ENCODE measurements at places on chromosomes 1 and 21. TPM values are rescaled to one million over a fixed set of nuclear protein-coding genes. Genes with fewer than 3 reads are reported as not detected.

GRCh38 chr1:31148409-31148808 lies 82.9 kb upstream of the PUM1 start:
- DNase-seq = no peak

Gene HOOK1
- total RNA-seq = 10.7 TPM

Gene ADAM30
- total RNA-seq = not detected

Gene SPAG17
- not detected for total RNA-seq

Gene KCNJ9
- not detected for total RNA-seq

- DNase-seq = no peak
Measured at GRCh38 chr1:101257500-101258325, 20.9 kb downstream of the S1PR1 start.

DNA sequence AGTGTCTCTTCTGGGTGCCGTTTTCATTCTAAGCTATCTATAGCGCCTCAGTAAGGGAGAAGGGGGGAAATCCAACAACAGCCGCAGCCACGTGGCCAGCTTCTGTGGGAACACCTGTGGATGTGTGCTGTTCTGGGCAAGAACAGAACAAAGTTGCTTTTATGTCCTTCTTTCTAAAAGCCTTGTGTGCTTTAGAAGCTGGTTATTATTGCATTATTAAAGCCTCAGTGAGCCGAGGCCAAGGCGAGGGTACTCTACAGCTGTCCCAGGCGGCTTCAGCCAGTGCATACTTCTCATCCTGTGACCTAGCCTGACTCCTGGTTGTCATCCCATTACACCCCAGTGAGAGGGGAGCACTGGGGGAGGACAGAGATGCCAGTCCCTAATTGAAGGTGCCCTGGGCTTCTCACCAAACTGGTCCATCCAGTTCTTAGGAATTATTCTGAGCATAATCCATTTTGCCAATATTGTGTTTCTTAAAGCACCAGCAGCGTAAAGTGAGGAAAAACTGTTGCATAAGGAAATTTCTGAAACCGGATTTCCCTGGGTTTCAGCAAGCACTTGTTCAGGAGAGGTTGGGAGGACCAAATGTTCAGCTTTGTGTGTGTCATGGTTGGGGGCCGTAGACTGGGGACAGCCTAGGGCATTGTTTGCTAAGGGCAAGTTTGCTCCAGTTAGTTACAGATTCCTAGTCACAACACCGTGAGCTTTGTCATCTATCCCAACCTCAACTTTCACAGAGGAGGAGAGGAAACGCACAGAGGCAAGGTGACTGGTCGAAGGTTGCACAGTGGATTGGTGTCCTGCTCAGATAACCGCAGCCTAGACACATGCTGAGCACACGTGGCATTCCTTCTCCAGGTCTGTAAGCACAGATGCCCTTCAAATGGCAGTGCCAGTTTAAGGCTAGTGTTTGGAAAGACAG lies 61.0 kb upstream of the ATP1A1 start:
- no peak for DNase-seq

Gene TNFRSF8
- total RNA-seq = 1.2 TPM

- DNase-seq = no peak
Measured at GRCh38 chr1:38671221-38671620, 188.4 kb downstream of the RRAGC start.

Gene LDLRAD1
- not detected for total RNA-seq

- peak; percentile 58 for DNase-seq
Measured at GRCh38 chr1:228697207-228698016, 37.9 kb upstream of the RHOU start.

Gene NPPB
- not detected for total RNA-seq

Gene C1QTNF12
- total RNA-seq = 0.50 TPM

DNA sequence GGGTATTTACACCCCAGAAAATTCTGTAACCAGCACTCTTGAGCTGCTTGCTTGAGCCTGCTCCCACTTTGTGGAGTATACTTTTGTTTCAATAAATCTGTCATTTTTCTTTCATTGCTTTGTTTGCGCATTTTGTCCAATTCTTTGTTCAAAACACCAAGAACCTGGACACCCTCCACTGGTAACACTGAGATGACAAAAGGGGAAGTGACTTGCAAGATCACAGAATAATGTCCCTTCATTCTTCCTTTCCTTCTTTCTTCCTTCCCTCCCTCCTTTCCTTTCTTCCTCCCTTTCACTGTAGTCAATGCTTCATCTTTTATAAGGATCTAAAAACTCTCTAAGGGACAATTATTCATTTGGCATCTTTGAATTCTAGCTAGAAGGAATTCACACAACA lies 134.5 kb upstream of the MAP1LC3C start:
- DNase-seq = no peak

GRCh38 chr1:194833111-194833510 lies 1646.7 kb upstream of the B3GALT2 start:
- DNase-seq = no peak

- no peak for DNase-seq
Measured at GRCh38 chr1:99472893-99473292, 173.0 kb upstream of the PALMD start.

- DNase-seq = no peak
Measured at GRCh38 chr1:9404117-9404914, 111.6 kb downstream of the SPSB1 start.

DNA sequence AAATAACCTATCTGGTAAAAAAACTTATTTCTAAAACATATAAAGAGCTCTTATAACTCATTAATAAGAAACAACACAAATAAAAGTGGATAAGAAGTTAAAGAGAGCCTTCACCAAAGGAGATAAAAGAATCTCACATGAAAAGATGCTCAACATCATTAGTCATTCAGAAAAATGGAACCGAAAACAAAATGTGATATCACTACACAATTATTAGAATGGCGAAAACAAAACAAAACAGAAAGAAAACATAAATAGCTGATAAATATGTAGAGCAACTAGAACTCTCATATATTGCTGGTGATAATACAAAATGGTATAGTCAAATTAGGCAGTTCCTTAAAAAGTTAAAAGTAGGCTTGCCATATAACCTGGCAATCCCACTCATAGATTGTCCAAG lies 1109.3 kb downstream of the PLA2G4A start:
- no peak for DNase-seq

DNA sequence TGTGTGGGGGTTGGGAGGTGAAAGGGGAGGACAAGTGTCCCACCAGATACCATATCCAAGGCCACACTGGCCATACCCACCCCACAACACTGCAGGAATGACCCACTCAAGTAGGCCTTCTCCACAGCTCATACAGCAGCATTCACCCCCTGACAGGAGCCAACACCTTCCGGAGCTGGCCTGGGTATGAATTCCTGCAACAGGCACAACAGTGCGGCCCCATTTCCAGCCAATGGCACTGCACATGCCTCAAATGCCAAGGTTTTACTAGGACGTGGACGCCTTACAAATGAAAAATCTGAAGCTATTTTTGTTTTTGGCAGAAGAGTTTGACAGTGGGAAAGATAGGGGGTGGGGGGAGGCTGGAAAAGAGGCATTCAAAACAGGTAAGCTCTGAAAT lies 2.0 kb downstream of the KCND3 start:
- DNase-seq = peak; percentile 74

GRCh38 chr1:90210633-90211491 lies 216.0 kb downstream of the ZNF326 start:
- DNase-seq = no peak

DNA sequence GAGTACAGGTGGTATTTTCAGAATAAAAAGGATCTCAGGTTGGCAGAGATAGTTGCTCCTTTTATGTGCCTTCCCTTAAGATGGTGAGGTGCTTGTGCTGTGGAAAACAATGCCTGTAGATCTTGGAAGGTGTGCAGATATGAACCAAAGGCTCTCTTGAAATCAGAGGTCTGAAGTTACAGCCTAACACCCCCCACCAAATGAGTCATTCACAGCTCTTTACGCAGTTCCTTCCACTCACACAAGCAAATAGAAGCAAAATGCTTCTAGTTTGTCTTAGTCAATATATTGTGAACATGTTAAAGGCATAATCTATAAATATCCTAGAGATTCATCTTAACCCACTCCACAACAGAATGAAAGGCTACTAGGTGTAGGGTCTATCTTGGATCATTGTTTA lies 128.9 kb upstream of the NR5A2 start:
- no peak for DNase-seq

Gene LDLRAD2
- 0.20 TPM for total RNA-seq

GRCh38 chr1:59318271-59318860 lies 21.5 kb downstream of the FGGY start:
- peak; percentile 40 for DNase-seq

Gene OLFML3
- total RNA-seq = 10.8 TPM

DNA sequence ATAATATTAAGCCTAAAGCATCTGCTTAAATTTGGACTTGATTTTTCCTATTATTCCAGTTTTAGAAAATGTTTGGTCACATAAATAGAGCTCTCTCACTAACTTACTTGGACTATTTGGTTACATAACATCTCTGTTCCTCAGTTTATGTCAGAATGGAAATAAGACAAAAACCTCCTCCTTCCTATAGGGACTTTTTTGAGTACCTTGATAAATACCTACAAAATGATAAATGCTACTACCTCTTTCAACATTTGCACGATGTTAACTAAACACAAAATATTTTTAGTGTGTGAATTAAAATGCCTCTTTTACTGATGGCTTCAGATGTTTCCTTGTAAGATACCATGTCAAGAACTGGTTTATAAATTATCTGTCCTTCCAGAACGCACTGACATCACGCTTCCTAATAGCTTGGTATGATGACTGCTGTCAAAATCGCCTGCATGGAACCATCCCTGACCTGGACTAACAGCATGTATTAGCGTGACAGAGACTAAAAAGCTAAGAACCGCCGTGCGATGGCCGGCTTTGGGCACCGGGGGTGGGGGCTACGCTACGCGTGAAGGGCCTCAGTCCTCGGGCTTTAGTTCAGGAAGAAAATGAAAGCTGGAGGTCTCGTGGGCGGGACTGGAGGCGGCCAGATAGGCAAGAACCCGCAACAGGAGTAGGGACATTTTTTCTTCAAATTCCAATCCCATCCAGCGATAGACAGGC lies 133.2 kb upstream of the BARHL2 start:
- no peak for DNase-seq

Gene CADM3
- 4.8 TPM for total RNA-seq

Gene GPR61
- 0.07 TPM for total RNA-seq

GRCh38 chr1:108925920-108926319 lies 37.4 kb downstream of the CLCC1 start:
- DNase-seq = no peak

- DNase-seq = no peak
Measured at GRCh38 chr1:5099558-5099957, 445.1 kb downstream of the AJAP1 start.

GRCh38 chr1:162855461-162856150 lies 5.4 kb downstream of the CCDC190 start:
- no peak for DNase-seq

Gene CYP4B1
- 16.1 TPM for total RNA-seq

GRCh38 chr21:38669186-38669585 lies 136.5 kb upstream of the ETS2 start:
- DNase-seq = no peak

Gene UROD
- 84.8 TPM for total RNA-seq

DNA sequence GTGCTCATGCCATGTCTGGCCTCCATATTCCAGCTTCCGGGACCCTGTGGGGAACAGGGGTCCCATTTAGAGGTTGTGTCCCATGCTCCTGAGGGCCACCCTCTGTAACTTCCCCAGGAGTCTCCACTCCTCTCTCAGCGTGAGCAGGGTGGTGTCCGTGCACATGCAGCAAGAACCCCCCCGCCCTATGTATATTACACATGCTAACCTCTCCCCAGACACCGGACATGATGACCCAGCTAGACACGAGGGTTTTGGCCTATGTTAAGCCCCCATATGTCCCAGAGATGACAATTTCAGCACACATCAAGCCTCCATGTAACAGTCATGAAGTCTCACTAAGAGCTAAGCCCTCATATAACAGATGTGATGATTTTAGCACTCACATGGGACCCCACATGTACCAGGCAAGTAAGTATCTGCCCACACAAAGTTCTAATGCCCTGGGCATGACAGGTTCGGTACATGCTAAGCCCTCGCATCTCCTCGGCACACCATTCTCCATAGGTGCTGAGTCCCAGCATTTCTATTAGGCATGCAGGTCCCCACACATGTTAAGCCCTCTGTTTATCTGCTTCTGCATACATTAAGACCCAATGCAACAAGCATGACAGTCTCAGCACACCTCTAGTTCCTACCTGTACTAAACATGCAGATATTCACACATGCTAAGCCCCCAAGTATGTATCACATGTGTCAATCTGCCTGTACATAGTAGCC lies 7.1 kb downstream of the FHL3 start:
- no peak for DNase-seq

Gene SLC35E2B
- 25.3 TPM for total RNA-seq

DNA sequence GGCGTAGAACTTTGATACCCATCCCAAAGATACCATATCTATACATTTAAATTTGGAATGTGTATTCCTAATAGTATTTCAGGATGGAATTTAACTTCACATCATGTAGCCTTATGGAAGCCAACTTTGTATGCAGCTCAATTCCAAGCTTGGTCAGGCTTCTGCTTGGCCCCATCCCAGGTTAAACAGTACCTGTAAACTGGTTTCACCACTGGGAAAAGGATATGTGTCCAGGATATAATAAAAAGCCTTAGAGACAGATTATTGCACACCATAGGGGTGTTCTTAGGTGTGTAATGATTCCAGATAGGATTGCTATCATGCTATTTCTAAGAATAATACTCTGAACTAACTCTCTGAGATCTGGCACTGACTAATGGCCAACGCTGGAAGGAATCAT lies 28.1 kb downstream of the ADAM30 start:
- no peak for DNase-seq

GRCh38 chr1:18183533-18183932 lies 75.9 kb downstream of the IGSF21 start:
- no peak for DNase-seq

DNA sequence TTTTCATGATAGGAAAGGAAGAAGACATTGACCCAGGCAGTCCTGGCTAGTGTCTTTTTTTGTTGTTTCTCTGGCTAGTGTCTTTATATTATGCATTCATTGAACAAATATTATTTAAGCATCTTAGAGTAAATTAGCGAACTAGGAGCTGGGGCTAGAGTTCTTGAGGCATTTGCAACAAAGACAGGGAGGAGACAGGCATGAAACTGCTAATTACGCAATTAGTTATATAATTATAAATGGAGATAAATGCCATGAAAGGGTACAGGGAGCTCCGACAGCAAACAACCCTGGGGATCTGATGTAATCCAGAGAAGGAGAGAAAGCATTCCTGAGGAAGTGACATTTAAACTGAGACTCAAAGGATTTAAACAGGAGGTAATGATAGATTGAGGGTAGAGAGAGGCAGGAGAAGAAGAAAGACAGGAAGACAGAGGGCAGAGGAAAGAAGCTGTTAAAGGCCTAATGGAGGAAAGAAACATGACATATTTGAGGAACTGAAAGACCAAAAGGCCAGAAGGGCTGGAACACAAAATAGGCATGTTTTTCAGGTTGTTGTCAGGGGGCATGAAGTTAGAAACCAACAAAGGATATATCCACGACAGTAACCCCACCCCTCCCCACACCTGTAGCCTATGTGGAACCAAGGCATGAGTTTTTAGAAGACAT lies 99.5 kb upstream of the GJB5 start:
- no peak for DNase-seq

Gene JAM2
- total RNA-seq = 42.6 TPM

GRCh38 chr21:29626801-29627470 lies 312.9 kb downstream of the GRIK1 start:
- DNase-seq = no peak
